ENCODE measurements at places on chromosomes 6 and 20.

DNA sequence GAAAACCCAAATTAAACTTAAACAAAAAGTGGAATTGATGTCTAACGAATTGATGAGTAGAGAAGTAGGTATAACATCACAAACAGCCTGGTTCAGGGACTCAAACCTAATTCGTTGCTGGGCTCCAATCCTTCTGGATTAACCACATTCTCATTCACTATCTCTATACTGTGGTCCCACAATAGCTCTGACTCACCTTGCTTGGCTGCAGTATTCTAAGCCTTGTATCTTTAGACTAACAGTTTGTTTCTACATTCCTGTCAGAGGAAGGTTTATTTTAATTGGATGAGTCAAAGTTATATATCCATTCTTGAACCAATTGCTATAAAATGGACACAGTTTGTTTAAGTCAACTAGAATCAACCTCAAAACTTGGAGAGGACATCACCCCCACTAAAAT is 530.5 kb upstream of the PTCHD4 start:
- no peak for DNase-seq

GRCh38 chr20:42319252-42320013 is 701.3 kb upstream of the CHD6 start:
- DNase-seq, result no peak

DNA sequence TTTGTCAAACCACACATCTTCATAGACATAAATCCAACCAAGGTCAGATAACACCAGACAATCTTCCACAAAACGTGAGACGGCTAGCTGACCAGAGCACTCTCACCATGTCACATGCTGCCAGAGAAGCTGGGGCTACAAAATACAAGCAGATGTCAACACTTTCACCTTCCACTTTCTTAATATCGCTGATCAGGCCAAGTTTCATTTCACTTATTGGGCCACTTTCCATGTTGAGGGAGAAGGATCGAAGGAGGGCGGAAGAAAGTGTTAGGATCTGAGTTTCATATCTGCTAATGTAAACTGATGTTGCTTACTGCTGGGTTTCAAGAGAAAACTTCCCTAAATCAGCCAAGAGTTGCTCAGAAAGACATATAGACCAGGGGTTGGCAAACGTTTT is 177.0 kb upstream of the PRDM1 start:
- DNase-seq, result peak; percentile 54

DNA sequence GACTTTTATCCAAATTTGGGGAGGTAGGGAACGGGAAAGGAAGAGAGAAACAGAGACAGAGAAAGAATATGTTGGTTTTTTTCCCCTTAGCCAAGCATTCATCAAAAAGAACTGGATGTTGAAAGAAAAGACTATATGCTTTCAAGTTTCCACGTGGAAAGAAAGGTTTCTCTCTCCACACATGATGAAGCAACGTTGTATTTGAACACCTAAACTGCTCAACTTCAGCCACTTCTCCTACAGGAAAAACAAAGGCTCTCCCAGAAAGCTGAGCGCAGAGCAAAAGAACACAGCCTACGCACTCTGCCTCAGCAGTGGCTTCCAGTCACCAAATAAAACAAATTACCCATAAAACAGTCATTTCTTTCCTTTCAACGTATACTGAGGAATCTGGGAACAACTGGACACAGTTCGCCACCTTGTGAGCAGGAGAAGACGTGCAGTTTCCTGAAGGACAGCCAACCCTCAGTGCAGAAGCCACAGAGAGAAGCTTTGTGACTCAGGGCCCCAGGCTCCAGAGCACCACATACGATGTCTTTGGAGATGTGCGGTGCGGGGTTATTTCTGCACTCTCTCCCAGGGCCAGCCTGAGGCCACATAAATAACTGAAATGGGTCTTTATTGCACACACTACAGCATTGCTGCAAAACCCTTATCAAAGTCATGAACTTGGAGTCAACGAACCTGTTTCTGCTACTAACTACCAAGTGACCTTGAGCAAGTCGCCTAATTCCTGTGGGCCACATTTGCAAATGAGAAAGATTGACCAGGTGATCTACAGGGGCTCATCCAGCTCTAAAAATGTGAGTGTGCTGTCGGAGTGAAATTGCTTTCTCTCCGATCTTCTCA is 10.1 kb downstream of the IL17F start:
- no peak for DNase-seq

- peak; percentile 54 for DNase-seq
Measured at GRCh38 chr6:156883497-156884252, 106.5 kb downstream of the ARID1B start.

GRCh38 chr20:16395366-16395765 is 177.9 kb downstream of the KIF16B start:
- no peak for DNase-seq

DNA sequence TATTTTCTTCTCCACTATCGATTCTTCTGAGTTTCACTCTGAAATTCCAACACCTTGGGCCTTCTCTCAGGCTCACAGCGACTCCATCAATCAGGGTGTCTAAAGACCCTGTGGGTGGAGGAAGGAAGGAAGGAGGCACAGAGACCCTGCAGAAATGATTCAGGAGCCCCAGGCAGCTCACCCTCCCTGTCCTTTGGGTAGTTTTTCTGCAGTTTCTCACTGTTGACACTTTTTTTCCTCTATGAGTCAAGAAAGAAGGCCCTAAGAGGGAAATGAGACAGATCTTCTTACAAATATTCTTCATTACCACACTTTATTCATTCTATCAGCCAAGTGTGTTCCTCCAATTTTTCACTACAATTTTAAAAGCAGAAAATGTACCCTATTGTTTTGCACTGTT is 34.2 kb upstream of the TBXT start:
- DNase-seq, result no peak

DNA sequence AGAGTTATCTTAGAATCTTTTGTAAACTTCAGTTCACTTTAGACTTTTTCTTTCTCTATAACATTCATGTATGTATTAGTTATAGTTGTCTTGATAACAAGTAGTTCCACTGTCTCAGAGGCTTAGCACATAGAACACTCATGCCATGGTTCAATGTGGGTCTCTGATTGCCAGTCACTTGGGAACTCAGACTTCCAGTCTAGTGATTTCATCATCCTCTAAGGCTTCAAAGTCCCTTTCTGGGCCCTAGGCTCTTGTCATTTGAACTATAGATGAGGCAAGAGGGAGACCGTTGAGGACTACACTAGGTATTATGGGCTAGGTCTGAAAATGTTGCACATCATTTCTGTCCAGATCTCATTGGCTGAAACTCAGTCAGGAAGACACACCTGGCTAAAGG is 8.4 kb upstream of the EEF1E1 start:
- no peak for DNase-seq

- DNase-seq, result no peak
Measured at GRCh38 chr6:104173668-104174067, 686.1 kb downstream of the HACE1 start.

GRCh38 chr6:166927935-166928643 is 28.3 kb downstream of the RNASET2 start:
- no peak for DNase-seq

DNA sequence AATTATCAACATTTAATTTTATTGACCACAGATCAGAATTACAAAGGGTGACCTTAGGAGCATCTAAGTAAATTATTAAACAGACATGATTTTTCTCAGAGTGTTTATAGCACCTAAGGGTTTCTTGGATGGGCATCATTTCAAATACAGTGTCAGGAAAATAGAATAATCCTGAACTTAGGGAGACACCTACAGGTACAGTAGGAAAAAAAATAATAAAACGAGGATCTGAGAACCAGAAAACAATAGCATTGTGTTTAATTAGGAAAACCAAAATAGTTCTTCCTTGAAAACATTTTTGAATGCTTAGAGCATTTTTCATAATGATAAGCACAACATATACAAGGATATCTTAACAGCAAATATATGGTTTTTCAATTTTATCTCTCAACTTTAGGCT is 39.2 kb downstream of the MMUT start:
- DNase-seq, result no peak

- no peak for DNase-seq
Measured at GRCh38 chr6:80003826-80004172, 650 bp upstream of the TTK start.

DNA sequence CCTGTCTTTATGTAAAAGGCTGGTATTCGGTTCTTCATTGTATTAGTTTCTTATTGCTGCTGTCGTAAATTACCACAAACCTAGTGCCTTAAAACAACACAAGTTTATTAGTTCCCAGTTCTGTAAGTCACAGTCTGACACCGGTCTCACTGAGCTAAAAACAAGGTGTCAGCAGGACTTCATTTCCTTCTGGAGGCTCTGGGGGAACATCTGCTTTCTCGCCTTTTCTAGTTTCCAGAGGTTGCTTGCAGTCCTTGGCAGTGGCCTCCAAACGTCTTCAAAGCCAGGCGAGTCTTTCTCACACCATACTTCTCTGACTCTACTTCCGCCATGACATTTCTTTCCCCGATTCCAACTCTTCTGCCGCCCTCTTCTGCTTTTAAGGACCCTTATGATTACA is 43.0 kb upstream of the ZFAND3 start:
- no peak for DNase-seq

Data from inflammatory macrophage treated with lipopolysaccharide for 1 hour (primary cell).